Activated CD4-positive, alpha-beta T cell treated with anti-CD3 and anti-CD28 coated beads for 48 hours (primary cell): ENCODE measurements at places on chromosomes 4 and X.

DNA sequence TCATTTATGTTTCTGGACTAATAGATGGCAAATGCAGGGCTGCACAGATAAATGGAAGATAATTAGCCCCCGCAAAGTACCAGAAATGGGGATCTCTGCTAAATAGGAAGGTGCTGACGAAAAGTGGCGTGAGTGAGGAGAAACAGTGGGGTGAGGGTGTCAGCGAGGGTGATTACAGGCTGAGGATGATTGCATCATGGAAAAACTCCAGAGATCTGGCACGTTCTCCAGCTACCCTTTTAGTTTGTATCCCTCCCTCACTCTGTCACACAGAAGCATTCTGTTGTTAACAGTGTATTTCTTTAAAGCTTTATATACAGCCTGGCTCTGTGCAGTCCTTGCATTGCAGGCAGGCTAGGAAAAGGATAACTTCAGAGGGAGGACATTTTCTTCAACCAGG lies 309.6 kb upstream of the DDX53 start:
- DNase-seq, result no peak

DNA sequence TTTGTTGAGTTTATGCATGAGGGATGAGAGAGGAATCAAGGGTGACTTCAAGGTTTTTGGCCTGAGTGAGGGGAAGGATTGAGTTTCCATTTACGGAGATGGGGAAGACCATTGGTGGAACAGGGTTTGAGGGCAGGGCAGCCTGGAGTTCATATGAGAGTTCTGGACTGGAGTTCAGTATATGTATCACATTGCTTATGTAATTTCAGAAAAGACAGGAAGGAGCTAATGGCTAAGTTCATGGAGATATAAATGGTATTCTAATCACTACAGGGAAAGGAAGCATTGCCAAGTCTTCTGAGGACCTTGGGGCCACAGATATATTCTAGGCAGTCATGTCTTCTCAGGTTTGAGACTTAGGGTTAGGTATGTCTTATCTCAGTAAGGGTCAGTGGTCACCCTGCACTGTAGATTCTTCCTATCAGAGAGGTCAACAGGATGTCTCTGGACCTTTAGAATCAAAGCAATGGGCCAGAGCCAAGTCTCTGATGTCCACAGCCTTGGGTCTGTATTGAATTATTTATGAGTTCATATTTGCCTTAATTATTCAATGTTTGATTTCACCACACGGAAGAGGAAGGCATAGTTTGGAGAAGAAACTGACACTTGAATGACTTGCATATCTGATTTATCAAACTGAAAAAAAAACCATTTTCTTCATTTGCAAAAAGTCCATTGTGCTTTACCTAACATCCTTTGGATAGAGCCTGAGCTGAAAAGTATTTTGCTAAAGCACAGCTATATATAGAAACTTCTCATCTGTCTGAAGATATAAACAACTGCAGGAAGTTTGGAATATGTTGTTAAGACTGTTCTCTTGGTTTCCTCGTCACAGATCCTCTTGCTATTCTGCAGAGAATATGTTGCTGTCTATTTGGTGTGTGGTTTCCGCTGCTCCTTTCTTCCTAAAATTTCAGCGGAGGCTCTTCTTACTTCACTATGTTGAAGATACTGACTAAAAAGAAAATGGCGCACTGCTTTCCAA lies 139.5 kb downstream of the PDGFRA start:
- DNase-seq, result no peak

GRCh38 chr4:8079031-8079885 lies 79.4 kb downstream of the ABLIM2 start:
- no peak for DNase-seq

DNA sequence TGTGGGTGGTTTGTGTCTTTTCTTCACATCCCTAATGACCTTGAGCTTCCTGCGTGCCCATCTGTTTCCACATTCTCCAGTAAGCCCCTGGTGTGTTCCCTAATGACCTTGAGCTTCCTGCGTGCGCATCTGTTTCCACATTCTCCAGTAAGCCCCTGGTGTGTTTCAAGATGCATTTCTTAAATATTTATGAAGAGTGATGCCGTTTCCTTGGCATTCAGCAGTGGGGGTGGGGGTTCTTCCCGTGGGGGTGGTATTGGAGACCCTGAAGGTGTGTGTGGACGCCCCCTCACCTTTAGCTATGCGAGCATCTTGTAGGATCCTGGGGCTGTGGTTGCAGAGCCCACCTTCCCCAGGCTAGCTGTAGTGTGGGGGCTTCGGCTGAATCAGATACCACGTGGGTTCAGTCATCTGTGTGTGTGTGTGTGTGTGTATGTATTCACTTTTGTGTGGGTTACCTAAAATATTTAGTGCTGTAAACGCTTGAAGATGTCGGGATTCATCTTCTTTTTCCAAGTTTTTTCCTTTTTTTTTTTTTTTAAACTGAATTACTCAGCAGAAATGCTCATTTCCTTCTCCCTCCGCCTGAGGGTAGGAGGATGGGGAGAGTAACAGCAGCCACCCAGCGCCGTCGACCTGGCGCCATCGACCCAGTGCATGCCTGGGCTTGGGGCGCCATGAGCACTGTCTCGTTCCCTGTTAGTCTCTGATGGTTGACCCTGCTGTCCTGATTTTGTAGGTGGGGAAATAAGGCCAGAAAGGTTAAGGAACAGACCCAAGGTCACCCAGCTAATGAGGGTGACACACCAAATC lies 9.9 kb downstream of the NSG1 start:
- no peak for DNase-seq

DNA sequence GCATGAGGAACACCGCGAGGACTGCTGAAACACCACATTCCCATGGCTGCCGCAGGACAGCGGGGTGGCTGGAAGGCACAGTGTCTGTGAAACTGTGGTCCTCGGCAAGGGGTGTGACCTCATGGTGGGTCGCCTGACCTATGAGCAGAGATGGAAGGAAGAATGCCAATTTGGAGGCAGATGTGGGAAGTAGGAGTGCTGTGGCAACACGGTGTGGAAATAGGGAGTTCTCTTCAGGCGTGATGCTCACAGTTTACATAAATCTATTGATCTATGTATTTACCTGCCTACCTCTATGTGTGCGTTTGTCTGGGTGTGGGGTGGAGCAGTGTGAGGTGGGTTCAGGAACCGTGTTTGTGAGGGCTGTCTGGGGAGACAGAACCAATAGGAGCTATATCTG lies 62.3 kb upstream of the LSM6 start:
- no peak for DNase-seq

DNA sequence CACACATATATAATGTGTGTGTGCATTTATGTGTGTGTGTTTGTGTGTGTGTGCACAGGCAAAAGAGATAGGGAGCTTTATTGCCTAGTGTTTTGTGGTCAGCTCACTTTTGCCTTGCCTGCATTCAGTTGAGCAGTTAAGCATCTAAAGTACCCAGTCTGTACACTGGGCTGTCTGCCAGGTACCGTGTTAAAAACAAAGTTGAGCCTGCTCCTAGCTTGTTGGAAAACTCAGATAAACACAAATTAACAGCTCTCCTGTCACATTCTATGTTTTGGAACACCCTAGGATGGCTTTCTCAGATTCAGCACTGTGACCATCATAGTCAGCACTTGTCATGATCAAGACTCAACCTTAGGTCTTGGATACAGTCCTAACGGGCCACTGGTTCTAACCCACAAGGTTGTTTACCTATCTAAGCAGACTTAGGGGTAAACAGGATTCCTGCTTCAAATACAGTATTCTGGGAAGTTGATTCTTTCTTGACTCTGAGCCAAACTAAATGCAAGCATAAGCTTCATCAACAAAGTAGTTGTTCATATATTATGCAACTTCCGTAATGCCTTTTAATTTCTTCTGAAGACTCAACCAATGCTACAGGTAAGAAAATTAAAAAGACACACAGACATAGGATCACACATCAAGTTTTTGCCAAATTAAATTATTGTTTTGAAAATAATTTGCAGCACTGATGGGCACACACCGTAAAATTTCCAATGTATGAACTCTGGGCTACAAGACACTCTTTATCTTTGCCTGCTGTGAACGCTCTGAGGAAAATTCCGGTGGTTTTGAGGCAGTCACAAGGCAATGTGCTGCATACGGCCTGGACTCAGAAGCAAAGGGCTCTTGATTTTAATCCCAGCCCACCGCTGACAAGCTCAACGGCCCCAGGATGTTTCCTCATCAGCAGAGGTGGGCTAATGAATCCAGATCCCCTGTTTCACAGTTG lies 11.3 kb upstream of the CD99 start:
- DNase-seq, result no peak
